ENCODE measurements at places on chromosomes 2 and 18. TPM values are rescaled to one million over a fixed set of nuclear protein-coding genes. Genes with fewer than 3 reads are reported as not detected.

DNA sequence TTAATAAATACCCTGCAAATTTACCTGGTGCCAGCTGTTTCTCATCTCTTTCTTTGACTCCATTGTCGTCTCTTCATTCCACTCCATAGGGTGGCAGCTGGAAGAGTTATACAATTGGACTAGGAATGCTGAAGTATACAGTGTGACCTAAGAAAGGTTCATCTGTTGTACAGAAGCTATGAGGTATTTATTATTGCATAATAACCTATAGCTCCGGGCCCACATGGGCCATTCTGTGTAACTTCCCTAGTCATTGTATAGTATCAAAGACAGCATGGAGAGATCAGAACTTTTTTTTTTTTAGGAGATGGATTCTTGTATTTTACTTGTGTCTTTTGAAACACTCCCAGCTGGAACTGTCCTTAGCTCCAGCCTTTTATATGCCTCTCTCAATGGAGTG is 26.2 kb downstream of the BMP10 start:
- H3K36me3 ChIP-seq = peaks cover 4% of the 10 kb centered on the region
- H3K27ac ChIP-seq = no peak overlapping the region
- no peak overlapping the region for H3K4me3 ChIP-seq
- peaks cover 3% of the 10 kb centered on the region for H3K4me1 ChIP-seq
- H3K27me3 ChIP-seq = peaks cover 54% of the 10 kb centered on the region

DNA sequence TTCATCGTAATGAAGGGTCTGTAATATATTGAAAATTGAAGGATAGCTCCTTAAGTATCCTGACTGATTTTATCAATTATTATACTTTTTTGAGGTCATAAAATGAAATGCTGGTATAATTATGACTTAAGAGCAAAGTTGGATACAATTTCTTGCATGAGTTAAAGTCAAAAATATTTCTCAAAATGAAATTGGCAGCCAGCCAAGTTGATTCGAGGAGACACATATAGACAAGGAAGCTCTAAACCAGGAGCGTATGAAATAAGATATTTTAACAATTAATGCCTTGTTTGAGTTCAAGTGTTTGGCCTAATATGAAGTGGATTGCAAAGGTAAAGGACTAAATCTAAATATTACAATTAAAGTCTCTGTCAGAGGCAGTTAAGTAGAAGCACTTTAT is 260.4 kb upstream of the DSEL start:
- H3K27ac ChIP-seq = no peak overlapping the region
- no peak overlapping the region for H3K4me3 ChIP-seq
- no peak for DNase-seq
- no peaks in the 10 kb centered on the region for H3K27me3 ChIP-seq
- no peaks in the 10 kb centered on the region for H3K4me1 ChIP-seq

DNA sequence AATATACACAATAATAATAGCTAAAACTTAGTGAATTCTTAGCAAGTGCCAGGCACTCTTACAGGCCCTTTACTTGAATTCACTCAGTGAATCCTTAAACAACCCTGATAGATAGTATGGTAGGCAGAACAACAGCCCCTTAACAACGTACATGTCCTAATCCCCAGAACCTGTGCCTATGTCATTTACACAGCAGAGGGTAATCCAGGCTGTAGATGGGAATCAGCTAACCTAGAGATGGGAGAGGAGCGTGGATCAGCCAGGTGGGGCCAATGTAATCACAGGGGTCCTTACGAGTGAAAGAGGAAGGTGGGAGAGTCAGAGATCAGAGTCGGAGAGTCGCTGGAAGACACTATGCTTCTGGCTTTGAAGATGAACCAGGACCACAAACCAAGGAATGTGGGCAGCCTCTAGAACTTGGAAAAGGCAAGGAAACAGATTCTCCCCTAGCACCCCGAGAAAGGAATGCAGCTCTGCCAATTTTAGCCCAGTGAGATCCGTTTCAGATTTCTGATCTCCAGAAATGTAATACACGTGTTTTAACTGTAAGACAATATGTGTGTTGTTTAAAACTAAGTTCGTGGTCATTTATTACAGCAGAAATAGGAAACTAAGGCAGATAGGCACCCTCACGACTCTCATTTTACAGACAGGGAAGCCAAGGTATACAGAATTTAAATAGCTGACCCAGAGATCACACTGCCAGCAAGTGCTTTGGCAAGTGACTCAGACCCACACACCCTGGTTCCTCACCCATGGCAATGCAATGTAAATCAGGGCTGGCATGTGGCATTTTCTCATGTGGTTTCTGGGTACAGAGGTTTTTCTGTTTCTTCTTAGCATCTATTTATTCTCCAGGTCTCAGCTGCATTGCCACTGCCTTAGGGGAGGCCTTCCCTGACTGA is 68.9 kb downstream of the DOCK10 start:
- H3K36me3 ChIP-seq = peaks cover 28% of the 10 kb centered on the region
- H3K4me3 ChIP-seq = no peak overlapping the region
- no peak for DNase-seq
- H3K4me1 ChIP-seq = peaks cover 58% of the 10 kb centered on the region

GRCh38 chr2:233705911-233706506 is 6.7 kb upstream of the UGT1A5 start:
- no peak overlapping the region for H3K4me3 ChIP-seq
- no peak for DNase-seq
- no peaks in the 10 kb centered on the region for H3K36me3 ChIP-seq
- H3K4me1 ChIP-seq = no peaks in the 10 kb centered on the region
- H3K27ac ChIP-seq = no peak overlapping the region

GRCh38 chr2:150681120-150681804 is 193.8 kb upstream of the RND3 start:
- DNase-seq = no peak
- no peaks in the 10 kb centered on the region for H3K4me1 ChIP-seq
- no peaks in the 10 kb centered on the region for H3K27me3 ChIP-seq
- no peaks in the 10 kb centered on the region for H3K36me3 ChIP-seq
- H3K27ac ChIP-seq = no peak overlapping the region

- H3K4me3 ChIP-seq = no peak overlapping the region
- H3K36me3 ChIP-seq = no peaks in the 10 kb centered on the region
- no peak overlapping the region for H3K27ac ChIP-seq
- peaks cover 29% of the 10 kb centered on the region for H3K27me3 ChIP-seq
- no peak for DNase-seq
These were observed 1.1 kb upstream of the GPR55 start for GRCh38 chr2:230925879-230926765.

DNA sequence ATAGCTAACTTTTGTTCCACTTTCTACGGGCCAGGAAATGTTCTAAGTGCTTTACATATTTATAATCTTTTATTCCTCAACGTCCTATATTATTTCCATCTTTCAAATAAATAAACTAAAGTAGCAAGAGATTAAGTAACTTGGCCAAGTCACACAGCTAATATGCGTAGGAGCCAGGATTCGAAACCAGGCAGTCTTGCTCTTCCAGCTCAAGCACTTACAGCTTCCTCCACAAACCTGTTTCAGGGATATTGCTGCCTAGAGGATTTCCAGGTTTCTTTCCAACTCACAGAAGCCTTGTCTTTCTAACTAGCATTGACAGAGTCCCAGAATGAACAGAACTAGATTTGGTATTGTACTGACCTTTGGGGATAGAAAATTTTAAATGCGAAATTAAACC is 102.5 kb downstream of the FIGN start:
- no peak overlapping the region for H3K4me3 ChIP-seq
- H3K27ac ChIP-seq = no peak overlapping the region
- no peaks in the 10 kb centered on the region for H3K4me1 ChIP-seq
- no peak for DNase-seq
- no peaks in the 10 kb centered on the region for H3K36me3 ChIP-seq
- H3K27me3 ChIP-seq = no peaks in the 10 kb centered on the region

GRCh38 chr2:30866974-30867373 is 59.7 kb upstream of the CAPN13 start:
- no peak overlapping the region for H3K4me3 ChIP-seq
- H3K27me3 ChIP-seq = no peaks in the 10 kb centered on the region
- no peak for DNase-seq
- no peak overlapping the region for H3K27ac ChIP-seq
- no peaks in the 10 kb centered on the region for H3K36me3 ChIP-seq

Gene ELOA2
- not detected for total RNA-seq

Gene PREB
- 82.6 TPM for total RNA-seq

Gene KCTD1
- 6.4 TPM for total RNA-seq

Gene RAB6C
- not detected for total RNA-seq

Gene TET3
- total RNA-seq = 23.5 TPM

Gene NYAP2
- not detected for total RNA-seq

Gene SERPINB5
- not detected for total RNA-seq

All from activated T-helper 2 cell treated with anti-CD3 and anti-CD28 coated beads, Interferon-gamma antibody, Interleukin-2, Interleukin-4, amounts not matched to agents 10 μg/mL and 5 μg/mL and 100 μg/mL, durations not matched to agents 14 hours and 24 hours and 36 hours (primary cell).